ENCODE measurements at places on chromosomes 6 and 20. TPM values are rescaled to one million over a fixed set of nuclear protein-coding genes. Genes with fewer than 3 reads are reported as not detected.

Gene GLYATL3
- not detected for total RNA-seq

Gene MCCD1
- not detected for total RNA-seq

Gene TMEM217
- total RNA-seq, result 0.80 TPM

Gene HLA-DQB2
- 1.9 TPM for total RNA-seq

Gene RBBP8NL
- not detected for total RNA-seq

DNA sequence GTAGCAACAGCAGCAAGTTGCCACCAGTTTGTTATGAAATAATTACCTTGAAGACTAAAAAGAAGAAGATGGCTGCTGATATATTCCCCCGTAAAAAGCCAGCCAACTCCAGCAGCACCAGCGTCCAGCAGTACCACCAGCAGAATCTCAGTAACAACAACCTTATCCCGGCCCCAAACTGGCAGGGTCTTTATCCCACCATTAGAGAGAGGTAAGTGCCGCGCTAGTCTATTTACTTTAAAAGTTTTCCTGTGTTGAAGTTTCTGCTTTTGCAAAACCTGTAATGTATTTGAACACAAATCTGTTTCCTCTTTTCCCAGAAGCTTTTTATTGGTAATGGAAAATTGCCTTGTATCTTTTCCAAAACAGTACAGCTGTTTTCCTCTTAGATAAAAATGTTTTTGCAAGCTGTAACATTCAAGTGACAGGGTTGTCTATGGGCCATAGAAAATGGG lies 725 bp downstream of the BTBD3 start:
- no peak for DNase-seq
- H3K27ac ChIP-seq, result peak overlapping the region; percentile 79
- no peaks in the 10 kb centered on the region for H3K27me3 ChIP-seq
- peaks cover 91% of the 10 kb centered on the region for H3K4me1 ChIP-seq
- H3K4me3 ChIP-seq, result peak overlapping the region; percentile 67
- peaks cover 7% of the 10 kb centered on the region for H3K36me3 ChIP-seq

Gene SEMG2
- total RNA-seq, result not detected

DNA sequence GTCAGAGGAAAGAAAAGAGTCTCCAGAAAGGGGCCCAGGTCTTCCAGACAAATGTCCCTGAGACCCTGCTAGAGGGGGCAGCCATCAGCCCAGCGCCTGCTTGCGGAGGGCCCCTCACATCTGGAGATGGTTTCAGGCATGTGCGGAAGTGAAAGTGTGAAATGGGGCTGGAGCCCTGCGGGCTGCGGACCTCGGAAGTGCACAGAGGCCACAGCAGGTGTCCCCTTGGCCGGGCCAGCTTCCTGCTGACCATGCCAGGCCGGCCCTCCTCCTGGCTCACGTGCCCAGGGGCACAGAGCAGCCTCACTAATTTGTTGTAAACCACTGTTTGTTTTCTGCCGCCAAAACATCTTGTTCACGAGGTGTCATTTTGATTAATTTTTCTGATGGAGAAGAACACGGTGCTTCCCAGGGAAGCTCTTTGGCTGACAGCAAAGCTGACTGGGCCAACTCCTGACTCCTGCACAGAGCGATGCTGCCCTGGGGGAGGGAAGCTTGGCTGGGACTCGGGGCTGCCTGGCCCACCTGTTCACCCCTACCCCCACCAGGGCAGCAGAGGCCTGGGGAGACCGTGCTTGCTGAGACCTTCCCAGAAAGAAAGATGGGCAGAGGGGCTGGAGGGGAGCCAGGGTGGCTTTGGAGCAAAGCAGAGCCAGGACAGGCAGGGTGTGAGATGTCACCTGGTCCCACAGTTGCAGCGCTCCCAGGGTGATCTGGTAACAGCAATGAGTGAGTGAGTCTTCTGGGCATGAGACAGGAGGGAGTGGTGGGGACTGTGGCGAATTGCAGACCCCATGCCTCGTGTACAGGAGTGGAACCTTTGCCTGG lies 54.2 kb downstream of the BCAS4 start:
- peaks cover under 1% of the 10 kb centered on the region for H3K27me3 ChIP-seq
- H3K4me3 ChIP-seq, result peak overlapping the region; percentile 27
- no peak for DNase-seq
- H3K27ac ChIP-seq, result peak overlapping the region; percentile 48
- H3K36me3 ChIP-seq, result no peaks in the 10 kb centered on the region
- peaks cover 14% of the 10 kb centered on the region for H3K4me1 ChIP-seq
